GM12891 (cell line): ENCODE measurements at places on chromosomes 3 and 15.

GRCh38 chr3:38828681-38829080, 12.7 kb upstream of the SCN10A start:
- DNase-seq, result no peak

- no peak for DNase-seq
Observed at GRCh38 chr3:112639455-112640225, 1.3 kb downstream of the CCDC80 start.

DNA sequence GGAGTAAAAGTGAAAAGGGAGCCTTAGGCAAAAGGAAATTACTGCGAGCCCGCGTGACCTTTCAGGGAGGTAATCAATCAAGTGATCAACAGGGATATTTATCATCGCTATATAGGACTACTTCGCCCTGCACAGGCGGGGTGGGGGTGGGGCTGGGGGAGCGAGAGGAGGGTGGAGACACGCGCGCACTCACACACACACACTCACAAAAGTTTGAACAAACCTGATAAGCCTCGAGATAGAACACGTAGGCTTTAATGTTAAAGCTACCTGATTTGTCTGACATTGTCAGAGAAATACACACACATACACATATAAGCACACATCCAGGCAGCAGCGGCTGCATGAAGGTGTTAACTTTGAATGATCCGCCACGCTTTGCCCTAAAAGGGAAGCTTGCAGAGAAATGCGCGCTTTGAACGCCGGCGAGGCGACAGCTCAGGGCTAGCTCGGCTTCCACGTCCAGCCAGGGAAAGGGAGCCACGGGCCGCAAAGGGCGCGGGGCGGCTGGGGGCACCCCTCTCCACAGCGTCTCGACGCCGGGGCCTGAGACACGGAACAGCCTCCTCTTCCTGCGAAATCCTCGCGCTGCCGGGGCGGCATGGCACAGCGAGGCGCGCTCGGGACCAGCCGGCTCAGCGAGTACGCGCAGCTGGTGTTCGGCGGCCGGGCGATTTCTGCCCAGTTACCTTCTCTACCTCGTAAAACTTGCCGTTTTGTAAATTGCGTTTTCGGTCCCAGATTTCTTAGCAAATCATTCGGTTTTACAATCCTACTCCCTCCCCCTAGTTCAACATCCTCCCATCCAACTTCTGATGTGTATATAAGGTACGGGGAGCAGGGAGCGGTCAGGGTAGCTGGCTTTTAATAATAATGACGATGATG, 4.8 kb upstream of the MECOM start:
- no peak for DNase-seq

DNA sequence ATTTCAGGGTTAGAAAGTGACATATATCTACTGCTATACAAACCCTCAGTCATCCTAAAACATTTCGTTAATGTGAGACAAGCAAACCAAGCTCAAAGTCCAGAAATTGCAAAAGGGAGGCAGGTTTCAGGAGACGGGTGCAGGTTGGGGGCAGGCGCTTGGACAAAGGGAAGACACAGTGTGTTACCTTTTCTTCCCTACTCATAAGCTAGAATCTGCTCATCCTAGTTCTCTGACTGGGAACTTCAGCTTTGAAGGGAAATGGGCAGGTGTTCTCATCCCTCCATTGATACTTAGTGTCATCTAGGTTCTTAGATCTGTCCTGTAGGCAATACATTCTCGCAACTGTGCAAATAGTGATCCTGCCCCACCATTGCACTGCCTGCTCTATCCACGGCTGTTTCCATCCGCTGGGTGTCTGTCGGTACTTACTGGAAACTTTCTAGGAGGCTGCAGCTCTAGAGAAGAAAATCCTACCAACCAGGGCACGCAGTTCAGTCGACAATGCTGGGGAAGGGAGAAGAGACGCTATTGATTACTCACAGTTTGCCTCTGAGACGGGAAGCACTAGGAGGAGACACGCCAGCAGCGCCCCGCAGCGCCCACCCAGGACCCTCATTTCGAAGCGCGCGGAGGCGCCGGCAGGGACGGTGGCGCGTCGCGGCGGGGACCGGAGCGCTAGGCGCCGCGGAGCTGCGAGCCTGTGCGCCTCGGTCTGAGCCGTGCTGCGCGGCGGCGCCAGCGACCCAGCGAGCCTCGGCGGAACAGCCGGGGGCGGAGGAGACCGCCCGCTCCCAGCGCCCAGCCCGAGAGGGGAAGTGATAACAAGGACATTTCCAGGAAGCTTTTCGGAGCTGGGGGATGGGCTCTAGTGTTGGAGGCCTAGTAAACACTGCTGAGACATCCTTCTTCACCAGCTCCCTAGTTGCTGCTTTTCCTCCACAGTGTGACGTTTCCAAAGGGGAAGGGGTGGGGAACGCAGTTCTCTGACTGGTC, at the start of gene PROS1:
Gene PROS1, minus strand, starts transcription at position 766 of the 996 bp plus-strand sequence. Its CDS starts 147 bp downstream, at position 619.
- peak; percentile 29 for DNase-seq

DNA sequence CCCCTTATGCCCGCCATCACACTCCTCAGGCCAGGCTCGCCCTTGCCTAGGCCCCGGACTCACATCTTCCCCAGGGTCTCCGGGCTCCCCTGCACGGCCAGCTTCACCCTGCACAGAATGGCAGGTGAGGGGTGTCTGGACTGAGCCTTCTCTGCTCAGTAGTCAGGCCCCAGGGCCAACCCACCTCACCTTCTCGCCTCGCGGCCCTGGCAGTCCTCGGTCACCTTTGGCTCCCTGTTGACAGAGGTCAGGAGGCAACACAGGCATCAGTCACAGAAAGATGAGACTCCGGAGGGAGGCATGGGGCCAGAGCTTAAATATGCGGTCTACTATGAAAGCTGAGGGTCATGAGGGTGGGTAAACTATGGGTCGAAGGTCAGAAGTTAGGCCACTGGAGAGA, 8.4 kb upstream of the UCN2 start:
- DNase-seq, result no peak

DNA sequence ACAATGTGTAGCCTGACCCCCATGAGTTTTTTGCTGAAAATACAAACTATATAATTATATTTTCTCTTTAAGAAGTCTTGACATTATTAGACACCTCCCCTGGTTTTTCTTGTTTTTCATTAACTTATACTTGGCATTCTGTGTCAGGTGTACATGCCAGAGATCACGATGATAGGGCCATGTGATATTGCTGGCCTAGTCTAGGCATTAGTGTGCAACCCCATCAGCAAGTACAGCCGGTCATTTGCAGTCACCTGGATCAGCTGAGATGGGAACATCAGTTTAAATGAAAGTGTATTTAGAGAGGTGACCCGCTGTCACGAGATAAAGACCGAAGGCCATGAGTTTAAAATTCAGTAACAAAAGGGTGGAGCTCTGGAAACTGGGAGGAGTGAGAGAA, 12.6 kb upstream of the SPPL2A start:
- no peak for DNase-seq

DNA sequence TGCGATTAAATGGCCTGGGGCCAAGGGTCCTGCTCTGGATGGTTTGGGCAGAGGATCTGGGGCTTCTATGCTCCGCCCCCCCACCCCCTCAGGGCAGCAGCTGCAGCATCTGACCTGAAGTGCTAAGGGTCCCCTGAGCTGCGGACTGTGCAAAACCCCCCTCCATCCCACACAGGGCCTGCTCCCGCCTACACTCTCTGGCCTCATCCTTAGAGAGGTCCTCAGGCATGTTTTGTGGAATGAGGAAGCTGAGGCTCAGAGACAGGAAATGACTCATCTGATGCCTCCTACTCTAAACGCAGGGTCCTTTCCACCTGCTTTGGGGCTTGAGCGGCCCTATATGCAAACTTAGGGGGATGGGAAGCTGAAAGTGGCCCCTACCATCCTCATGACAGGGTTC, 59.5 kb upstream of the CTSH start:
- DNase-seq, result peak; percentile 72

- DNase-seq, result no peak
Observed at GRCh38 chr3:148158210-148158609, 539.5 kb upstream of the AGTR1 start.

DNA sequence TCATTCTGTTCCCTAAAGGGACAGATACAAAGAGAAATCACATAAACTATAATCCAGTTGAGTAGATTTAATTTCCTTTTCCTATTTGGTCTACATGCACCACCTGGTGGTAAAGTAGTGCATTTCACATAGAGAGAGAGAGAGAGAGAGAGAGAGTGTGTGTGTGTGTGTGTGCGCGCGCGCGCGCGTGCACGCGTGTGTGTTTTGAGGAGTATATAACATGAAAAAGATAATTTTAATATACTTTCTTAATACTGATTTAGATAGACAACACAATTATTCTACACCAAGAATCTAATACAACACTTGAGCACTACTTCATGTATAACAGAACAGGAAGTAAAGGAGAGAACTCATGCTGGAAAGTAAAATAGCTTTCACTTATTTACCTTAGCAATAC, 1.1 kb upstream of the FGF7 start:
- no peak for DNase-seq

- DNase-seq, result no peak
Observed at GRCh38 chr15:75723171-75723846, 10.7 kb upstream of the CSPG4 start.

- DNase-seq, result no peak
Observed at GRCh38 chr15:39417366-39418134, 163.3 kb upstream of the THBS1 start.

GRCh38 chr3:58488967-58489366, 2.9 kb upstream of the KCTD6 start:
- DNase-seq, result no peak

DNA sequence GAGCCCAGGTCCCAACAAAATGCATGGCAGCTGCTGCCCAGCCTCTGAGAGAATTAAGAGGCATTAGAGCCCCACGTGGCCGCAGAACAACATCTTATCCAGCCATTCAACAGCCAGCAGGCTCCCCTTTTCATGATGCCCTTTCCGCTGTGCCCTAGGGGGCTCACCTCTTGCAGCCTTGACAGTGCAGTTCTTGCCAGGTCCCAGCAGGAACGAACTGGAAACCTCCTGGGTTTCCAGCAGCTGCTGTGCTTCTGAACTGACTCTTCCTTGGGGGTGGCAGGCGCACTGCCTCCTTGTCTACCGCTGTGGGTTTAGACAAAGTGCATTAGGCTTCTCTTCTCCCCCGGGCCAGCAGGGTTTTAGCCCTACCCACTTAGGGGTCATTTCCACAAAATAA, 85.2 kb downstream of the FAM174B start:
- DNase-seq, result no peak

- no peak for DNase-seq
Observed at GRCh38 chr3:3240986-3241385, 61.5 kb upstream of the CRBN start.

GRCh38 chr3:175737646-175738572, 878.8 kb downstream of the NAALADL2 start:
- no peak for DNase-seq

DNA sequence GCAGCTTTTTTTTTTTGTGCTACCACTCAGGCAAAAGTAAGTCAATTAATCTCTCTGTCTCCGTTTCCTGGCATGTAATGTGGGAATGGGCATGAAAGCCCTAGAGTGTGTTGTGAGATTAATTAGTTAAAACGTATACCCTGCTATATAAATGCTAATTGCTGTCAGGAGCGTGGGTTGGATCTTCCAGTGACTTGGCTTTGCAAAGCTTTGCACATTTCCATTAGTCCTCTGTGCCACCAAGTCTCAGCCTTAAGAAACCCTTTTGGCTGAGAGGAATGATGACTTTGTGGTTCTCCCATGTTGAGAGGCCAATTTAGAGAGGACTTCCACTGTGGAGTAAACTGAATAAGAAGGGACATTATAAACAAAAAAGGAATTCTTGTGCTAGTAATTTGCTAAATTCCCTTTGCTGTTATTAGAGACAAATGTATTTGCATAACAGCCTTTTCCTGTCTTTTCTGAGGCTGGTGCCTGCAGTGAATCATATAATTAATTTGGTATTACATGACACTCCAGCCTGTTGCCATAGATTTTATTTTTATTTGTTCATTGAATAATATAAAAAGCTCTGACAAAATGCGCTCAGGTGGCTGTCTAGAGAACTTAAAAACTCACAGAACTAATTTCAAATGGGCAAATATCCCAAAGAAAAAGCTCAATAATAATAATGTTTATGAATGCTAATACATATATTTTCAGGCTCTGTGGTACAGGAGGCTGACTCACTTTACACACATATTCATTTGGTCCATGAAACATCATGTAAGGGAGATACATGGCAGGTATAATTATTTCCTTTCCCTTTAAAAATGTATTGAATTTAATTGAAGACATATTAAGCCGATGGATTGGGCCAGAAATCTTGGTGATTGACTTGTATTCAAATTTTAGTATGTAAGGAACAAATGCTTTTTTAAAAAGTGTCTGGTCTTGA, 82.7 kb downstream of the IL1RAP start:
- DNase-seq, result no peak

- no peak for DNase-seq
Observed at GRCh38 chr3:147391781-147392624, 14.3 kb downstream of the ZIC4 start.

DNA sequence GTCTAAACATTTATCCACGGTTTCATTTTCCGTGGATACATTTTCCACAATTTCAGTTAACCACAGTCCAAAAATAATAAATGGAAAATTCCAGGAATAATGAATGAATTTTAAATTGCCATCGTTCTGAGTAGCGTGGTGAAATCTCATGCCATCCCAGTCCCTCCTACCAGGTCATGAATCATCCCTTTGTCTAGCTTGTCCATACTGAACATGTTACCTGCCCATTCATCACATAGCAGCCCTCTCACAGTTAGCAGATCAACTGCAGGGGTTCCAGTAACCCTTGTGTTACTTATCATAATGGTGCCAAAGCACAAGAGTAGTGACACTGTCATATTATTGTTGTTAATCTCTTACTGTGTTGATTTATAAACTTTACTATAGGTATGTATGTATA, 124.5 kb downstream of the GSK3B start:
- no peak for DNase-seq

DNA sequence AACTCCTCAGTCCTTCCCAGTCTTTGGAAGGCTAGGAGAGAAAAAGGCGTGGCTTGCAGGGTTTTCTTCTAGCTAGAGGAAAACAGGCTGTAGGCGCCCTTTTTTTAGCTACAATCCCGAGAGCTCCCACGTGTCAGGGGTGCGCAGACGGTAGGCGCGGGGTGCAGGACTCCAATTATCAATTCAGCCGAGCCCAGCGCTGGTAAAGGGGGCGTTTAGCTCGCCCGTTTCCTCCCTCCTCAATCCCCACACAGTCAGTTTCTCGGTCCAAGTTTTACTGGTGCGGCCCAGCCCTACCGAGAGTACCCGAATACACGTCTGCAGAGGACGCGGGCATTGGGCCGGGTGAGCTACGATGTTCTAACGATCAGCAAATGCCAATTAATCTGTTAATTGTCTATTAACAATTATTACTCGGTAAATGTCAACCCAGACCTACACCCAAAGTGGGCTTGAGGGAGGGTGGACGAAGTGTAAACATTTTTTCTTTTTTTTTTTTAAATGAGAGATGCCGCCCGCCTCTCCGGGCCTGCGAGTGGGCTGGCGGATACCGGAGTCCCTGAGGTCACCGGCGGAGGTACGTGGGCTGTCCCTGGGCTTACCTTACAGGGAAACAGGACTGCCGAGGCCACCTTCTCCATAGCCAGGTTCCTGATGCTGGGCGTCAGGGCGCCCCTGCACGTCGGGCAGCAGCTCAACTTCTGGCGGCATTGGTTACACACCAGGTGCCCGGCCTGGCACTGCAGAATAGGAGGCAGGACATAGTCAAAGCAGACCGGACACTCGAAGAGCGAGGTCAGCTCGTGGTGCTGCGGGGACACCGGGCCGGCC, 923 bp downstream of the SIAH2 start:
- no peak for DNase-seq

GRCh38 chr3:160828880-160829279, 72.8 kb downstream of the PPM1L start:
- DNase-seq, result no peak

- no peak for DNase-seq
Observed at GRCh38 chr3:32419742-32420125, 28.1 kb downstream of the CMTM7 start.

GRCh38 chr3:123803521-123803920, 80.6 kb downstream of the MYLK start:
- DNase-seq, result no peak
